ENCODE measurements at places on chromosomes 6 and 20.

- no peak for DNase-seq
Measured at GRCh38 chr6:53603386-53604116, 58.6 kb upstream of the GCLC start.

- DNase-seq = peak; percentile 26
Measured at GRCh38 chr6:9606435-9607134, 808.3 kb downstream of the TFAP2A start.

DNA sequence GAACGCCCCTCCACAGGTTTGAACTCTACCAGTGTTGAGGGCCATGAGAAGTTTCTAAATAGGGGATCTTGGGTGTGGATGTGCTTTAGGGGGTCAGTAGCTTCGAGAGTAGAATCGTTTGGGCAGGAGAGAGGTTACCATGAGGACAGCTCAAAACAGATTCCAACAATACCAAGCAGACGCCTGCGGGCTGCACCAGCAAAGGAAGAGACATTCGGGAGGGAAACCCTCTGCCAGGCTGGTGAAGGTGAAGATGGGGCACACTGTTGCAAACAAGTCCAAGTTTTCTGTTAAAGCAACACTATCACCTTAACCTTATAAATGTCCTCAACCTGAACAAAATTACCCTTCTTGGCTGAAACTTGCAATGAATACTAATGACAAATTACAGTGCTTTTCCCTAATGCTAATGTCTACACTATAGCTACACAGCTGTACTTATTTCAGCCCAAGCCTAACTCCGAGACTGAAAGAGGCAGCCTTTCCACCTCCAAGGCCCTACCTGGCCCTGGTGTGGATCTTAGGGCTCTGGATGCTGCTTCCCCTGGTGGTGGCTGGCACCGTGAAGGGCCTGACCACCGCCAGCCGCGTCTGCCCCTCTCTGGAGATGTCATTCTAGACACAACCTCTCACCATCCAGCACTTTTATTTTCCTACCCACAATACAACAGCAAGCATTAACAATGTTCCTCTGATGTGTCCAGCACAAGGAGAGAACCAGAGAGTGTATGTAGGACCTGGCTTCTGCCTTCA, 80.1 kb downstream of the DLL1 start:
- peak; percentile 45 for DNase-seq

GRCh38 chr20:45904583-45905504, 7.1 kb downstream of the PLTP start:
- DNase-seq = peak; percentile 43

DNA sequence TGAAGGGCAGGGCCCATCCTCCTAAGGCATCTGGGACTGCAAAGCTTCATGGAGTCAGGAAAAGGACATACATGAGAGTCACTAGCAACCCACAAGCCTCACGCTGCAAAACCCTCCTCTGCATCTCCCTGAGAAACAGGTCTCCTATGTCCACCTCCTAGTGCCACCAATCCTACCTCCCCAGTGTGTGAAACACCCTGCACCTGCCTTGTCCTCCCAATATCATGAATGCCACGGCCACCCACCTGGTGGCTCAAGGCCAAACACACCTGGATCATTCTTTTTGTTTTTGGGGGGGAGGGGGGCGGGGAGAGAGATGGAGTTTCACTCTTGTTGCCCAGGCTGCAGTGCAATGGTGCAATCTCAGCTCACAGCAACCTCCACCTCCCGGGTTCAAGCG, 90.5 kb downstream of the ZMYND8 start:
- no peak for DNase-seq

All from H7 (cell line).